OCI-M1 (cell line): ENCODE measurements at places on chromosomes 6 and 20.
A peak's percentile ranks its signal among the peaks of the same experiment; 100 is the strongest.

DNA sequence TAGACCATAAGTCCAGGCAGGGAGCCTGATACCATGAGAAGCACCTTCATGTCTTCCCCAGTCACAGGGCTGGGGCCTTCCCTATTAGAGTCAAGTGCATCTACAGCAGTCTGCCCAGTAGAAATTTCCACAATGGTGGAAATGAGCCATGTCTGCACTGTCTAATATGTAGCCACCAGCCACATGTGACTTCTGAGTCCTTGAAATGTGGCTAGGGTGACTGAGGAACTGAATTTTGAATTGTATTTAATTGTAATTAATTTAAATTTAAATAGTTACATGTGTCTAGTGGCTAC, 300.2 kb downstream of the CLIC5 start:
- no peak for DNase-seq

- no peak for DNase-seq
Measured at GRCh38 chr20:32709632-32710121, 33.6 kb downstream of the COMMD7 start.

DNA sequence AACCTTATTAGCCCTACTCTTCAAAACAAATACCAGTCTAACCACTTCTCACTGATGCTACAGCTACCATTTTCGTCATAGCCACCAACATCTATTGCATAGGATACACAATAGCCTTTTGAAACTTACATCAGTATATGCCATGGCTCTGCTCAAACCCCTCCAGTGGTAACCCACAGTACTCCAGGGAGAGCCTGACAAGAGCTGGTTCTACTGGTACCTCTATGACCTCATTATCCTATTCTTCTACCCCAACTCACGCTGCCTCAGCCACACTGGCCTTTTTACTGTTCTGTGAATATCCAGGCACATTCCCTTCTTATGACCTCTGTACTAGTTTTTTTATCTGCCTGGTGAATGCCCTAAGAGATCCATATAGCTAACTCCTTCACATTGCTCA, 157.6 kb downstream of the ARHGAP18 start:
- no peak for DNase-seq

GRCh38 chr6:26404546-26404945, 2.5 kb downstream of the BTN3A1 start:
- no peak for DNase-seq

DNA sequence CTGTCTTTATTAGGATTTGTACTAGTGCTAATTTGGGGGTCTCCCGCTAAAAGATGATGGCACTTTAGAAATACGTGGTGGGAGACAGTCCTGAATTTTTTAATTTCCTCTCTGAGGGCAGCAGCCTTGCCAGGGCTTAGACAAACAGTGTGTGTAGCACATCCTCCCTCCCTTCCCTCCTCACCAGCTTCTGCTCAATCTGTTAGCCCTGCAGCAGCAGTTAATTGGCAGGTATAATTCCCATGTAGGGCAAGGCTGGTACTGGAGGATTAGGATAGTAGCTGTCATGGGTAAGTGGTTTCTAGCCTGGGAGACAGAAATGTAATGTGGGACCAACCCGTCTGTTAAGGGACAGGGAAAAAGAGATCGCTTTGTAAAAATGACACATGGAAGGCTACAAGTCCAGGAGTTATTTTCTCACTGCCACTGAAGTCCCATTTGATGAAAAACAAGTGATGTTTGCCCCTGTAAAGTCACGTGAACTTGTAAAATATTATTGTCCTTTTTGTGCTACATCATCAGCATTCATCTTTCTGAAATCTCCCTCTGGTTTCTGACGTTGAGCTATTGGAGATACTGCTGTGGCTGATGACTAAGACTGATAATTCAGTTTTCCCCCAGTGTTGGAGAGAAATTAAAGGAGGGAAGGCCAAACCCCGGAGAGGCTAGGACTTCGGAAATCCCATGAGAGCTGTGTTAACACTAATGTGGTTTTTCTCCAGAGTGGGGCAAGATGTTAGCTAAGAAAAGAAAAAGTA, 40.6 kb downstream of the CTNNBL1 start:
- no peak for DNase-seq

DNA sequence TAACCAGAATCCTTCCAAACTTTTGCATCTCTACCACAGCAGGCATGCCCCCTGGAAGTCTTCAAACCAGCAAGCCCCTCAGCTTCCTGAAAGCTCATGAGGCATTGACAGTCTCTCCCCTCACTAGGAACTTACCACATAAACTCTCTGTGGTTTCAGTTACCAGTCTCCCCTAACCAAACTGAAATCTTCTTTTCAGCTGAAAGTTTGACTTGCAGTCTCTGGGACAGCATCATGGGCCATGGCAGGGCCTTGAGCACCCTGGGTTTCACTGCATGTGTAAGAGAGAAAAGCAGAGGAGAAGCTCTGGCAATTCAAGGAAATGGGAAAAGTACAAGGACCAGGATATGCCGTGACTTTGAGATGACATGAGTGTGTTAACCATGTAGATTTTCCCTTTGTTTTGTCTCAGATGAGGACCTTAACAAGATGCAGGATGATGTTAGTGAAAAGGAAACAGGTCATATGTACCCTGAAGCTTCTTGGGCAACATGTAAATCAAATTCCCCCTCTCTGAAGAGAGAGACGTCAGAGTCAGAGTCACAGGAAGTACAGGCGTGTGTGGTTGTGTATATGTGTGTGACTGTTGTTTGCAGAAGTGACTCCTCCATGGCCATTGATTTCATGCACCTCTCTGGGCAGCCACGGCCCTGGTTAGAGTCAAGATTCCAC, 106.3 kb downstream of the TNFRSF21 start:
- no peak for DNase-seq

DNA sequence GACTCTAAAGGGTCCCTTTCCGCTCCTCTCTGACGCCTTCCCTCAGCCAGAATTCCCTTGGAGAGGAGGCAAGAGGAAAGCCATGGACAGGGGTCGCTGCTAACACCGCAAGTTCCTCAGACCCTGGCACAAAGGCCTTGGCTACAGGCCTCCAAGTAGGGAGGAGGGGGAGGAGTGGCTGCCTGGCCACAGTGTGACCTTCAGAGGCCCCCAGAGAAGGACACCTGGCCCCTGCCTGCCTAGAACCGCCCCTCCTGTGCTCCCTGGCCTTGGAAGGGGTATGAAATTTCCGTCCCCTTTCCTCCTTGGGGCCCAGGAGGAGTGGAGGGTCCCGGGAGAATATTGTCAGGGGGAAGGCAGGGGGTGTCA, 2.7 kb downstream of the VEGFA start:
- DNase-seq, result peak; percentile 55

GRCh38 chr20:22001886-22002285, 296.4 kb downstream of the PAX1 start:
- DNase-seq, result no peak

DNA sequence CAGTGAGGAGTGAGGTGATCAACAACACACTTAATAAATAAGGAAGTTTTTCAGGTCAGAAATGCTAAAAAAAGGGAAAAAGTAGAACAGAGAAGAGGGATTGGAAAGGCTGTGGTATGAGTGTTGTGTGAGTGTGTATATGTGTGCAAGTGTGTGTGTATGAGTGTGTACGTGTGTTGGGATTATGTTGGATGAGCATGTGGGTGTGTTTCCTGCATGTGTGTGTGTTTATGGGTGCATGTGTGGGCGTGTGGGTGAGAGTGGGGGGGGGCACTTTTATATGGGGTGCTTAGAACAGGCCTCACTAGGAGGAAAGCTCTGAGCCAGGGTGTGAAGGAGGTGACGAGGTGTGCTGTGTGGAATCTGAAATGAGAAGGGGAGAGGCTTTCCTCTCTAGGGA, 116.8 kb upstream of the SLC22A23 start:
- DNase-seq, result no peak

GRCh38 chr6:146598772-146599405, at the start of gene ADGB:
TSS of gene ADGB (plus strand) at chr6:146598972. CDS start at chr6:146599041, 69 bp downstream.
- DNase-seq, result peak; percentile 89

DNA sequence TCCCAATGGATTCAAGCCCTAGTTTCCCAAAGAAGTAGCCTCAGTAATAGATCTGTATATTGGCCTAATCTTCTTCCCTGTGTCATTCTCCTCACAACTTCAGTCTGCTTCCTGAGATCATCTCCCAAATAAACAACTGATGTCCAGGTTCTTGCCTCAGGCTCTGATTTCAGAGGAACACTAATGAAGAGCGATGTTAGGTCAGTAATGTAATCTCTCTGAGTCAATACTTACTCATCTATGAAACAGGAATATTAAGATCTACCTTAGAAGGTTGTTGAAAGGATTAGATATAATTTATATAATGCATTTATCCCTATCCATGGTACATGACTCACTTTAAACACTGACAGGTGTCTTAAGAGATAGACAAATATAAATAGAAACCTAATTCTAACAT, 246.0 kb upstream of the FLRT3 start:
- no peak for DNase-seq

DNA sequence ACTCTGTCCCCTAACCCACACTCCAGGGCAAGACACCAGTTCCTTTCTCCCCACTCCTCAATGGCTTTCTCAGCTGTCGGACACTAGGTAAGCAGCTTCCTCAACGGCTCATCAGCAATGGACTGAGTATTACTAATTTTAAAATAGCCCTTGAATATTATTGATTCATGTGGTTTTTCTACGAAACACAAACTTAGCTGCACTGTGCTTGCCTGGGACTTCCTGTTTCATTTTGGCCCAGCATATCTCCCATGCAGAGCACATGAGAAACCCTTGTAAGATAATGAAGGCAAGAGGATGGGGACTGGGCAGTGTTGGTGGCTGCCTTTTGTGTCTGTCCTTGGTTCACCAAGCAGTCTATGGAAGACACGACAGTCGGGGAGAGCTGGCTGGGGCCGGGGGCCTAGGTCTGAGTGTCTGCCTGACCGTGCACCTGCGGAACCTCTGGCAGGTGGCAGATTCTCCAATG, 48.9 kb downstream of the RNASET2 start:
- peak; percentile 82 for DNase-seq

GRCh38 chr20:24473435-24474223, 4.2 kb downstream of the SYNDIG1 start:
- no peak for DNase-seq

GRCh38 chr6:101079696-101080270, 198.7 kb upstream of the ASCC3 start:
- DNase-seq, result no peak

- DNase-seq, result no peak
Measured at GRCh38 chr6:11920566-11920965, 91.5 kb upstream of the HIVEP1 start.

- no peak for DNase-seq
Measured at GRCh38 chr20:57627339-57627738, 7.1 kb upstream of the ZBP1 start.

DNA sequence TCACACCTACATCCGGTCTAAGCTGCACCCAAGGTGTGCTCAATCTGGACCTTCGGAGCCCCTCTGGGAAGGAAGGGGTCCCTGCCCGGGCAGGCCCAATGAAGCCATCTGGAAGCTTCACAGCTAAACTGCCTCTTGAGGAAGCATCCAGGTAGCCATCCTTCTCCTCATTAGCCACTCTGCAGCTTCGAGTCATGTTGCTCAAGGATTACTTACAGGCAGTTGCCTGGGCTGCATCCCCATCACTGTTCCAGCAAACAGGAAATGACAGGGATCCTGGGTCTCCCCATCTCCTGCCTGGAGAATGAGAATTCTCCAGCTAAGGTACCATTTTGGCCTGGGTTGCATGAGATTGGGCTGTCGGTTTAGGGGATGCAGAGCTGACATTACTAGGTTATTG, 91.7 kb downstream of the ERMARD start:
- no peak for DNase-seq

DNA sequence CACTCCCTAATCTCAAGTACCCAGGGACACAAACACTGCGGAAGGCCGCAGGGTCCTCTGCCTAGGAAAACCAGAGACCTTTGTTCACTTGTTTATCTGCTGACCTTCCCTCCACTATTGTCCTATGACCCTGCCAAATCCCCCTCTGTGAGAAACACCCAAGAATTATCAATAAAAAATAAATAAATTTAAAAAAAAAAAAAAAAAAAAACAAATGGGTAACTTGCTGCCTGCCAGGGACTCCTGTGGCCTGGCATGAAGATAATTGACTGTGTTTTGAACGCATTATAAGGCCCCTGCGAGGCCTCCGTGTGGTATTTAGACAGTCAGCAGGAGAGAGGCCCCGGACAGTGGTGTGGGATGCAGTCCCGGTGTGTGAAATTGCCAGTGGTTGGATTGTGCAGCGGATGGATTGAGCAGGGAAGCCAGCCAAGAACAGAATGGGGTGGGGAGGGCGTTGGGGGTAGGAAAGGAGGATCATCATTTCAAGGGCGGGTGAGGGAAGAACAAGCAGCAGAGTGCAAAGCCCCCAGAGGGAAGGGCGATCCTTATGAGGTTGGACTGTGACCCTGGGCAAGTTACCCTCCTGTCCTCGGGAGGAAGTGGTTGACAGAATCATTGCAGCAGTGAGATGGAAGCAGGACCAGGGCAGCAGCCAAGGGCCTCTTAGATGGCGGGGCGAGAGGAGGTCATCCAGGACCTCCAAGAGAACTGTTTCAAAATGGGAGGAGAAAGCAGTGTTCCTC, 43.3 kb downstream of the PPARD start:
- no peak for DNase-seq

GRCh38 chr6:14095437-14095836, 22.1 kb upstream of the CD83 start:
- no peak for DNase-seq

DNA sequence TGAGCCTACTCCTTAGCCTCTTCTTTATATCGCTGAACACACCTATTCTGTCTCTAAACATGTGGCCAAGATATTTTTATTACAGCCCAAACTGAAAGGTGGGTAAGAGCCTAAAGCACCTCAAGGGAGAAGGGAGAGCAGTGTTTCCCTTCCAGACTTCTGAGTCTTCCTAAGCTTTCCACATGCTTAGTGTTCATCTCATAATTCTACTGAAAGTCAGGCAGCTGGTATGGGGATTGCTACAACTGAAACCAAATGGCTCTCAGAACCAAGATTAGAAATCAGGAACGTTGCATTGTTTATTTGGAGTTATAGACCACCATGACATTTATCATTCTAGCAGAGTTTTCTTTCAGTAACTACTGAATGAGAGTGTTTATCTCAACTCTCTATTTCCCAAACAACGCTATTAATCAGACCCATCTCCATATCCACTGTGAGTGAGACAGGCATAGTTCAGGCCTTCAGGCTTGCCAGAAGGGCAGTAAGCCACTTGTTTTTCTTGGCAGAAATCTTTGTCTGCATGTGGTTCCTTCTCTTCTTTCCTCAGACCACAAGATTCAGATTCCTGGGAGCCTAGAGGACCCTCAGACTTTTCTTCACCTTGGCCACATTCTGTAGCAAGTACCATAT, 22.8 kb downstream of the VGLL2 start:
- DNase-seq, result no peak

DNA sequence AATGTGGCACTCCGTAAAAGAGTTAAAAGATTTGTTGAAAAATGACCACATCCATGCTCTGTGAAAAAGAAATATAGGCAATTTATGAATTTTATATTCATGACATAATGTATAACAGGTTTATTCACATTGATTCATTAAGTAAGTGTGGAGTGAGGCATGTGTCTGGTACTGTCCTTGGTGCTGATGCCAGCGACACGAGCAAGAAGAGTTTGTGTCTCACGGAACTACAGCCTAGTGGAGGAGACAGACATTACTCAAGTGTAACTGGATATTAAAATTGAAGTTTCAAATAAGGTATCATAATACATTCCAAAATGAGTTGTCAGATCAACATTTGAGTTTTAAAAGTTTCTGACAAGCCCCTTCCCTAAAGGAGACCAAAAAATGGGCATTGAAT, 158.2 kb upstream of the PRND start:
- peak; percentile 46 for DNase-seq

GRCh38 chr20:53559816-53560215, 33.8 kb downstream of the ZNF217 start:
- DNase-seq, result no peak
